Omental fat pad (tissue), 4 donors: ENCODE measurements at places on chromosomes 12 and 14. TPM values are rescaled to one million over a fixed set of nuclear protein-coding genes. Genes with fewer than 3 reads are reported as not detected.

DNA sequence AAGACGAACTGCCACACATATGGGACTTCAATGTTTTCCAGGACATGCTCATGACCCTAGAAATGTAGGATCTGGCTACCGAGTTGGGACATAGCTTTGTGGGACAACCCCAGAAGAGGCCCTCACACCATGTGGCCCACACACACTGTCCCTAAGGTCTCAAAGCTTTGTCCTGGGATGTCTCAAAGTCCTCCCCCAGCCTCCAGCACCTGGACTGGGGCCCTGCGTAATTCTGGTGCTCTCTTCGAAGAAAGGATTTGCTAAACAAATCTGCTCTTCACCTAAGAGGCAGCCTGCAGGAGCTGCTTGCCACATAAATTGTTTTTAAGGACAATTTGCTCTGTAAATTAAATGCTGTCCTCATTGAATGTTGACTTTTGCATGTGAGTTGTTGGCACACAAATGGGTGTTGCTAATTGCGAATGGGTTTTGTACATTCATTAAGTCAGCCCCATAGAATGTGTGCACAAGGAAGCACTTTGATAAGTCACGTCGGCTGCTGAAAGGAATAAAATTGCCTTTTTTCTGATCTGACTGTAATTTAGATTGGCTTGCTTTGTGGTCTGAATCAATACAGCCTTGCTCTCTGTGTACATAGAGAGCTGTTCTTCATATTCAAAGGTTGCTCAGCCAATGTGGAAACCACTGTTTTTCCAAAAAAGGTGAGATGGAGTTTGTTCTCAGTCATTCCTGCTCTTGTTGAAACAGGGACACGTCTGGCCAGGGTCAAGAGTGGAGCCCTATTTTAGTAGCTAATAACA lies 161.6 kb upstream of the PWP1 start:
- no peak for DNase-seq

- DNase-seq: no peak
These were observed 378.5 kb upstream of the LMO3 start for GRCh38 chr12:16984484-16984883.

GRCh38 chr12:524167-524951 lies 64.6 kb downstream of the B4GALNT3 start:
- DNase-seq: no peak

GRCh38 chr12:74984631-74985030 lies 225.0 kb downstream of the KCNC2 start:
- no peak for DNase-seq

DNA sequence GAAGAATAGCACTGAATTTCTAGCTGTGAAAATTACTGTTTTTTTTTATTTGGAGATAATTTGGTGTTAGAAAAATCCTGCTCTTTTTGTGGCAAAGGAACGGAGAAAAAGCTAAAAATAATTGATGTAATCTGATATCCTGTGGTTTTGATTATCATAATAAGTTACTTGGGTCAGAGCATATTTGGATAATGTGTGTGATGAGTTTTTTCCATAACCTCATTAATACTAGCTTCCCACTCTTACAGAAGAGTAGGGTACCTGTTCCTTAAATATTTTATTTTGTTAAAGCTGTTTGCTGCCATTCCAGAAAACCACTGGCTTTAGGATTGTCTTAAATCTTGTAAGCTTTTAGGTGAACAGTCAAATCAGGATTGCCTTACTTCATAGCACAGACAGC lies 4.7 kb downstream of the PSMC6 start:
- no peak for DNase-seq

DNA sequence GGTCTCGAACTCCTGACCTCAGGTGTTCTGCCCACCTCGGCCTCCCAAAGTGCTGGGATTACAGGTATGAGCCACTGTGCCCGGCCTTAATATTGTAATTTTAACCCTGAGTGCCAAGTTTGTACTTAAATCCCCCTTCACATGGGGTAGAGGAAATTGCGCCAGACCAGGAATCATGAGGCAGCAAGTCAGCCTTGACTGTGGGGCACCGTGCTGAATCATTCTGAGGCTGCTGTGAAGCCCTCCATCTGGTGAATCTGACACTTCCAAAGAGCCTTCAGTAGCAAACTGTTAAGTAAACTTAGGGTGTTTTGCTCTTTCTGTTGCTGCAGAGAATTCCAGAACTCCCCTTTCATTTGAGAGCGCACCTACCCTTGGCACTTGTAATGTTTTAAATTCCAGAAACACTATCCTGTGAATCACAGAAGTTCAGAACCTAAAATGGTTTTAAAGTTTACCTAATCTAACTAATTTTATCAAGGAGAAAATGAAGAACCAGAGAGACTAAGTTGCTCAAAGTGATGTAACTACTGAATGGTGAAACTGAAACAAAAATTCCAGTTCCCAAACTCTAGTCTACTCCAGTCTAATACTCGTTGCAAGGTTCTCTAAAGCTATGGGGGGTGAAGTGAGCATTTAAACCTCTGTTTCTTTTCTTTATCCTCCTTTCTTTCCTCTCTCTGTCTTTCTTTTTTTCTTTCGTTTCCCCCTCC lies 7.5 kb downstream of the HEBP1 start:
- peak; percentile 58 for DNase-seq

The CRACR2A gene
- total RNA-seq: 2.2 TPM

The SLC11A2 gene
- total RNA-seq: 49.5 TPM
